ENCODE measurements at places on chromosomes 16 and 17.

- no peak for DNase-seq
Observed at GRCh38 chr17:5133311-5133710, 17.5 kb downstream of the USP6 start.

- no peak for DNase-seq
Observed at GRCh38 chr16:78147911-78148401, 48.5 kb downstream of the WWOX start.

- no peak for DNase-seq
Observed at GRCh38 chr16:49822649-49823370, 33.1 kb downstream of the ZNF423 start.

DNA sequence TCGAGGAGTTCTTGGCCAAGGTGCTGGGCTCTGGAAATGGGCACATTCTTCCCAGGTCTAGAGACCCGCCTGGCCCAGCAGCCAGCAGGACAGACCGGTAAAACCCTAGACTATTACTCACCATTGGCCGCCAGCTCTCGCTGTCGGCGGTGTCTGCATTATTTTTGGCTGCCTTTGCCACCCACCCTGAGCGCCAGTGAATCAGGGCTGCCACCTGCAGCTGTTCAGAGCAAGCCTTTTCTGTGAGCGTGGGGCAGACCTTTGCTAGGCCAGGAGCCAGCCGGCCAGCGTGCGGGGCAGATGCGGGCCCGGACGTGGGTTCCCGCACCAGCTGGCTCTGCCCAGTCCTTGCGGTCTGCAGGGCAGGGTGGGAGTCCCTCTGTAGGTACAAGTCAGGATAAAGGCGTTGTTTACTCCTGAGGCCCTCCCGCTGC is 15.8 kb upstream of the CLEC18A start:
- no peak for DNase-seq

GRCh38 chr17:77555741-77556291 is 402.7 kb upstream of the TNRC6C start:
- no peak for DNase-seq

GRCh38 chr17:55453839-55454557 is 32.4 kb upstream of the MMD start:
- no peak for DNase-seq

DNA sequence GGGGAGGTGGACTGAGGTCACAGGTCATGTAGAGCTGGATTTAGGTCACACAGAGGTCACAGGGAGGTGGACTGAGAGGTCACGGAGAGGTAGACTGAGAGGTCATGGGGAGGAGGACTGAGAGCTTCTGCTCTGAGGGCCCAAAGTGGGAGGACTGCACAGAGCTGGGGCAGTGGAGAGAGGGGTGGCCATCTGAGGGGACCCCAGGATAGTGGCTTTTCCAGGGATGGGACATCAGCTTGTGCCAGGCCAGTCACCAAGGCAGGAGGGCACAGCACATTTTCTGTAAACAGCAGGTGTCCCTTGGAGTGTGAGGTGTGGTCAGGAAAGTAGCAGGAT is 26.1 kb upstream of the JPT2 start:
- no peak for DNase-seq

DNA sequence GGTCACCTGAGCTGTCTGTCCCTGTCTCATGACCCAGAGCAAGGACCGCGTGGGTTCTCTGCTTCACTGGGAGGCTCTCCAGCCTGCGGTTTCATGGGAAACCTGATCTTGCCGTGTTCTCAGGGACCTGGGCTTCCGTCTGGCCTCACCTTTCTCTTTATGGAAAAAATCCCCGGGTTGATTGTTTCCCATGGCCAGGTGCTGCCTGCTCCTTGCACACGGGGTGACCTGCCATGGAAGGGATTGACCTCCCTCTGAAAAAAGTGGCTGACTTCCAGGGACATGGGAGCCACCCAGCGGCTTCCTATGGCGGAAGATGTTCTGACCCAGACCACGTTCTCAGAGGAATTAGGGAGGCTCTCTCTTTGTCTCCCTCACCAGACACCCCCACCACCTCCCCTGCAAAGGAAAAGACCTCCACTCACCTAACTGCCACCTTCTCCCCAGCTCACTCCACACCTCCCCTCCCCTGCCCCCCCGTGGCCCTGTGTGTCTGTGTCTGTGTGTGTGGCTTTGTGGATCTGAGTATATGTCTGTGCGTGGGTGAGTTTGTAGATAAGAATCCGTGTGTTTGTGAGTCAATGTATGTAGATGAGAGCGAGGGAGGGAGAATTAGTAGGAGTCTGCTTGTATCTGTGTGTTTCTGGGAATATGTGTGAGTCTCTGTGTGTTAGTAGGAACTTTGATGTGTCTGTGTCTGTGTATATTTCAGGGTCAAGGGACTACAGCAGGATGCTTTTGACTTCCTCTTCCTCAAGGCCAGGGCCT is 154.6 kb downstream of the NTN1 start:
- DNase-seq = no peak

DNA sequence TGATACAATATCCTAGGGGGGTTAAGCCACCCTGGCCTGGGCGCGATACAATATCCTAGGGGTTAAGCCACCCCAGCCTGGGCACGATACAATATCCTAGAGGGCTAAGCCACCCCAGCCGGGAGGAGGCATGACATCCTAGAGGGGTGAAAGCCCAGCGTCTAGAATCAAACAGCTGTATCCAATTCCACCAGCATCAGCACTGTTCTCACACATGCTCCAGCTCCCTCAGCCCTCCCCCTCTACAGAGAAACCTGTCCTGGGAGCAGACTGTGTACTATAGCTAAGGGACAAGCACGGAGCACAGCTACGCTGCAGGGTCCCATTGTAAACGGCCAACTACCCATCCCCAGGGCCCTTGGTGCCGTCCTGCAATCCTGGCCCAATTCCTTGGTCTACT is 6.2 kb downstream of the GINS2 start:
- DNase-seq = no peak

GRCh38 chr17:46979147-46979863 is at the start of gene RPRML:
TSS of gene RPRML (minus strand) at chr17:46979253. CDS start at chr17:46979007, 246 bp downstream.
- DNase-seq = peak; percentile 28

- DNase-seq = no peak
Observed at GRCh38 chr16:66575060-66575459, 4.2 kb upstream of the CMTM2 start.

DNA sequence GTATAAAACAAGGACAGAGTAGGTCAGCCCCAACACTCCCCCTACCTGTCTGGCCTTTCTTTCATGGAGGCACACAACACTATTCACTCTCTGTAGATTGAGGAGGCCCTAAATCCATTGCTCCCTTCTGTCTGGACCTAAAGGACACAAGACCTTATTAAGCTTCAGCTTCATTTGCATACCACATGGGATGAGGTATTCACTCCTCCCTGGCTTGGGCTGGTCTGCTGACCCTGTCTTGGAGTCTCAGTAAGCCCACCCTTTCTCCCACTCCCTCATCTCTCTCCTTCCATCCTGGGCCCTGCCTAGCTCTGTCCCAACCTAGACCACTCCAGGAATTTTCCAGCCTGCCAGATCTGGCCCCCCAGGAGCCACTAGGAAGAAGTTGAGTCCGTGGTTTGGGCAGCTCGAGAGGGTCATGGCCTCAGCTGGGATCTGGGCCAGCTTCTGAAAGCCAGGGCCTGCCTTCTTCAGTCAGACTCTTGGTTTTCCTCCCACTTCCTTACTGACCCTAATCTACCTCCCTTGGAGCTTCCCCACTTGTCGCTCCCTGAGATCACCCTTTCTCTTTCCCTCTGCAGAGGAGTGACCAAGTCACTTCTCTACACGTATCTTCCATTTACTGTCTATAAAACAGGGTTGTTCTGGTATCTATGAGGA is 6.5 kb upstream of the LLGL1 start:
- DNase-seq = no peak

DNA sequence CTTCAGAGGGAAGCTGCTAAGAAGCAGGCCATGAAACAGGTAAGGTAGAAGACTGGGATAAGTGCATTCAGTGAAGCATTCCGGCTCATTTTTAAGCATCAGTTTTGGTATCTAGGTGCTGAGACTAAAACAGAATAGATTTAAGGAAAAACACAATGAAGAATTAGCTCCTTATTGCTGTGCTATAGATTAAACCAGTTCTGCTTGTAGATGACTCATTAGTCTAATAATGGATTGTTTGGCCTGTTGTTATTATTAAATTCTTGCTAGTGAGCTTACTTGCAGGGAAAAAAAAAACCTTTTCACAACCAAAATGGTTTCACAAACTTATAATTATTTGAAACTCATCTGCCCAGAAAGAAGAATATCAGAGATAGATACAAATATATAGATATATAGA is 55.9 kb downstream of the NSRP1 start:
- DNase-seq = no peak

DNA sequence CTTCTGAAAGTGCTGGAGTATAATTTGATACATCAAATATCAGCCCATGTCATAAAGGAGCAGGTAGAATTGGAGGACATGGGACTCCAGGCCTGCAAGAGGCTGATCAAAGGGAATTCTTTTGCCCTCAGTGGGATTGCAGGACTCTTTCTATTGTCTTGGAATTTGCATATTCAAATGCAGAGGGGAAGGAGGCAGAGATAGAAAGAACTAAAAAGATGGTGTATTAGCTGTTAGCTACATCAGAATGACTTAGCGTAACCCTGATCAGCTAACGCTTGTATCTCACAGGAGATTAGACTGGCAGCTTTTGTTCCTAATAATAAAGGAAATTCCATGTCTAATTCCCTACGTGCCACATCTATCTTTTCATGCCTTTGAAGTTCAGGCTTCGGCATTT is 1014.7 kb upstream of the RBFOX1 start:
- DNase-seq = no peak

- peak; percentile 31 for DNase-seq
Observed at GRCh38 chr16:30028438-30029076, 2.5 kb downstream of the TLCD3B start.

- no peak for DNase-seq
Observed at GRCh38 chr16:66693149-66693548, 3.4 kb downstream of the CMTM4 start.

DNA sequence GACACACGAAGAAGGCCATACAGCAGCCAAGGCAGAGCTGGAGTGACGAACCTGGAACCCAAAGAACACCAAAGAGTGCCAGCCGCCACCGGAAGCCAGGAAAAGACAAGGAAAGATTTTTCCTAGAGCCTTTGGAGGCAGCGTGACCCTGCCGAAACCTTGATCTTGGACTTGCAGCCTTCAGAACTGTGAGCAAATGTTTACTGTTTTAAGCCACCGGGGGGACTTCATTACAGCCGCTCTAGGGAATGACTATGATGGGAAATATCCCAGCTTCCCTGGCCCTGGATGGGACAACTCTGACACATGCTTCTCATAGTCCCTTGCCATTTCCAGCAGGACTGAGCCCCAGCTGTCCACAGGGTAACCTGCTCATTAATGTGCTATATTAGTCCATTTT is 270.6 kb downstream of the HAPSTR1 start:
- no peak for DNase-seq

DNA sequence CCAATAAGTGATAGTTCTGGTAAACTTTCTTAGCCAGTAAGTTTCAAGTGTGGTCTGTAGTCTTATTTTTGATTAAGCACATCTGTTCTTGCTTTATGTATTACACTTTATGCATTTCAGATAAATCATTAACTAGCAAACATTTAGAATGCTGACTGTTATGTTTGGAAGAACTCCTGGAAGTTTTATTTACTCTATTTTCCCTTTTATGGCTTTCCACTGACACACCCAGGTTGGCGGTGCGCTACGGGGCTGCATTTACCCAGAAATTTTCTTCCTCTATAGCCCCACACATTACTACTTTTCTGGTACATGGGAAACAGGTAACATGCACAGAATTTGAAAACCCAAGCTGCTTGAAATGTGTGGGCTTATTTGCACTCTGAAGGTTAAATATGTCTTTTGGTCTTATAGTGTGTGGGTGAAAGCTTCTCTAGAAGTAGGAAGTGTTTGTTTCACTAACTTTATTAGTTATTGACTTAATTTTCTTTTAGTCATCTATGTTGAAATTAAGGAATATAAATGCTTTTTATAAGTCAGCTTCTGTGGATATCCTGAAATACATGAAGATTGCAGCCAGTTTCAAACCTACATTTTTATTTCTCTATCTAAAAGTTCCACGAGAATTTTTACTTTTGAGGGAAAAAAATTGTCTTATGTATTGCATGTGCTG is 203.7 kb downstream of the PHKB start:
- DNase-seq = no peak

- DNase-seq = no peak
Observed at GRCh38 chr16:79593074-79593531, 7.4 kb downstream of the MAF start.

GRCh38 chr17:11251561-11252107 is 10.6 kb downstream of the SHISA6 start:
- DNase-seq = no peak

DNA sequence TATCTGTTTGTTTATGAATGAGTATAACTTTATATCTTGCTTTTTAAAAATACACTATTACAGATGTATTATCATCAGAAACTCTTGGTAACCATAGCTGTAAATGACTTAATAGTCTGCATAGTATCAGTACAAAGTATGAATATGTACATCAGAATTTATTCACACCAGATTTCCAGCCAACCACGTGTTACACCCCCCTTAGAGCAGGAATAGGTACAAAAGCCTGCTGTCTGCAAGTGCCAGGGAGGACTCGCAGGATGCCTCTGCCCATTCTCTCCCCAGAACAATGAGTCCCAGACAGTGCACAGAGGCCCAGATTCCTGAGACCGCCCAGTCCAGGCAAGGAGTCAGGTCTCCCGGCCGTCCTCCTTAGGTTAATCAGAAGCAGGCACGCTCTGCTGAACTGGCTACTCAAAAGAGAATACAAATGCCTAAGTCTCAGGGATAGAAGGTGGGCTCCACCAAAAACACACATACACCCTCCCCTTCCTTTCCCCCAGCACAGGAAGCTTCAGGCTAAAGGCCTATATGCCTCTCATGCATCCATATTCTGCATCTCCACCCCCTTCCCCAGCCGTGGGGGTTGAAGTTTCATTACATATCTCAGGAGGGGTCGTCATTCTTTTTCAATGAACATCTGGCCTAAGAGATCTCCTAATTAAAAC is 159.1 kb upstream of the CDH11 start:
- DNase-seq = no peak

DNA sequence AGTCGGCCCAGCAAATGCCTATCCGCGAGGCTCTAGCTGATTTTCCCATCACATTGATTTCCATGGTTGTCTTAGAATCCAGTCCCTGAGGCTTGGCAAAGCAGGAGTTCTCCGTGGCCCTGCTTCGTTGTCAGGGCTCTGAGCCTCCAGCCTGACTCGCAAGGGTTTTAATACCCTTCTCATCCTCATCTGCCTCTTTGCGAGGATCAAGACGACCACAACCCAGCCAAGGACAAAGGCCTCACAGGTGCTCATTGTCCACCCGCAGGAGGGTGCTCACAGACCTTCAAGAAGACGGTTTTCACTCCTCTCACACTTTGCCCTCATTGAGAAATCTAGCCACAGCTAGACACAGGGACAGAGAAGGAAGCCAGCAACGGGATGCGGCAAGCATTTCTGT is 610.8 kb downstream of the KCNJ18 start:
- DNase-seq = no peak

GRCh38 chr16:8047736-8048135 is 542.6 kb downstream of the TMEM114 start:
- DNase-seq = no peak

DNA sequence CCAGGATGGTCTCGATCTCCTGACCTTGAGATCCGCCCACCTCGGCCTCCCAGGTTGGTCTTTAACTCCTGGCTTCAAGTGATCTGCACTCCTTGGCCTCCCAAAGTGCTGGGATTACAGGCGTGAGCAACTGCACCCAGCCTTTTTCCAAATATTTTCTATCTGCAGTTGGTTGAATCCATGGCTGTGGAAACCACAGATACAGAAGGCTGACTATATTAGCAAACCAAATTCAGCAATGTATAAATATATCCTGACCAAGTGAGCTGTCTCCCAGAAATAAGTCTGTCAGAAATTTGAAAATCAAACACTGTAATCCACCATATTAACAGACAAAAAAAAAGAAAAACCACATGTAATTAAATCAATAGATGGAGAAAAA is 9.6 kb downstream of the CFDP1 start:
- no peak for DNase-seq

Data from activated naive CD4-positive, alpha-beta T cell treated with Interleukin-2 at 50 U/mL for 16 hours (primary cell).